SK-N-DZ (cell line): ENCODE measurements at places on chromosomes 4 and X.
A peak's percentile ranks its signal among the peaks of the same experiment; 100 is the strongest.

DNA sequence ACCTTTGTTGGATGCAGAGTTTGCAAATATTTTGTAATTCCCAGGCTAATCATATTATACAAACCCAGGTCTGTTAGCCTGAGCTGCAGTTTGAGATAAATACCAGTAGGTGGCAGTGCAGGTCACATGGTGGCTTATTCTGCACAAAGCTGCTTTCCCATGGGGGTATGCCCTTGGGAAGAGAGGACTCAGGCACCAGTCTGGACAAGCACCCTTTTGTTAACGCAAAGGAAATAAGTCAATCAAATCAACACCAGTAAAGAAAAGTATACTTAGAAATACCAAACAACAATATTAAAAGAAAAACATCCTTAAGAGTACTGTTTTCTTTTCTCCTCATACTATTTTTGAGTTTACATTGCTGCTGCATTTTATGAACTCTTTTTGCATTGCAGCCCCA, 389.0 kb upstream of the ZFP42 start:
- DNase-seq = peak; percentile 48

- peak; percentile 46 for DNase-seq
Observed at GRCh38 chrX:119729408-119730201, 28.8 kb upstream of the SOWAHD start.

GRCh38 chr4:39855909-39856512, 121.7 kb downstream of the PDS5A start:
- no peak for DNase-seq

GRCh38 chr4:76624931-76625715, 190.1 kb downstream of the SHROOM3 start:
- no peak for DNase-seq

DNA sequence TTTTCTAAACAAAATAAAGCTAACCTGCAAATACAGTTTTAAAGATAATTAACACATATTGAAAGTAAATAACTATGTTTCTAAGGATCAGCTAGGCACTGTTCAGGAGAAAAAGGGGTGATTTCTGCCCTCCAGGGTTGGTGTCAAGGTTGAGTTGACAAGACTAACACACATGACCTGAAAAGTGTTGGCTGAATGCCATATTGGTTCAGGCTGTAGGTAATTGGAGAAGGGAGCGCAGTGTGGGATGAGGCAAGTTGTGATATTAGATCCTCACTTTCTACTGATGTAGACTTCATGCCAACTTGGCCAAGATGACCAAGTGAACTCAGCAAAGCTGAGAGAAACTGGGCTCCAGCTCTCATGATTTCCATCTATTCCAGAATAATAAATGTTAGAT, 42.2 kb downstream of the PPM1K start:
- no peak for DNase-seq
